ENCODE measurements at places on chromosomes 5 and 9. TPM values are rescaled to one million over a fixed set of nuclear protein-coding genes. Genes with fewer than 3 reads are reported as not detected.

Gene CDKN2B-AS1
- total RNA-seq = not detected

Gene PCDHGA8
- 9.7 TPM for total RNA-seq

Gene PBX3
- 49.4 TPM for total RNA-seq

Gene FYB1
- 4.7 TPM for total RNA-seq

Gene WDR31
- total RNA-seq = 13.0 TPM

Gene SPATA31E1
- total RNA-seq = not detected

Gene ZNF354B
- 6.0 TPM for total RNA-seq

Gene RASGRF2
- total RNA-seq = 5.9 TPM

Gene LHX3
- not detected for total RNA-seq

Gene NRARP
- 4.7 TPM for total RNA-seq

Gene TMEM215
- total RNA-seq = not detected

Gene IRGM
- total RNA-seq = not detected
